Hematopoietic multipotent progenitor cell treated with erythropoietin and hydrocortisone succinate and interleukin-3 and kit ligand, for 6 days (in vitro differentiated cells): ENCODE measurements at places on chromosomes 4 and X.

DNA sequence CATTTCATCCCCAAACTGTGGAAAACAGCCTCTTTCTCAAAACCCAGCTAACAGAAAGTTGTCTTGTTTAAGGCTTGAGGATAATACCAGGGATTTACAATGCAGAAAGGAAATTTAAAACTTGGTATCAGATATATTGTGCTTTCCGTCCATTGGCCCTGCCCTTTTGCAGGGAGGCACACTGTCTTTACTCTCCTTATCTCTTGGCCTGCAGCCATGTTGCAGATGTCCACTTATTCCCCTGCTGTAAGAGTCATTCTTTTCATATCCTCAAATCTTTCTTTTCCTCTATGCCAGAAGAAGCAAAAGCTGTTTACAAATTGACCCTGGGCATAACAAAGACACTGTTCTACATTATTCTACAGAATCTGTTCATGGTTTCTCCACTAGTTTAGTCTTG, 75.6 kb upstream of the DYNLT3 start:
- DNase-seq: peak; percentile 22

DNA sequence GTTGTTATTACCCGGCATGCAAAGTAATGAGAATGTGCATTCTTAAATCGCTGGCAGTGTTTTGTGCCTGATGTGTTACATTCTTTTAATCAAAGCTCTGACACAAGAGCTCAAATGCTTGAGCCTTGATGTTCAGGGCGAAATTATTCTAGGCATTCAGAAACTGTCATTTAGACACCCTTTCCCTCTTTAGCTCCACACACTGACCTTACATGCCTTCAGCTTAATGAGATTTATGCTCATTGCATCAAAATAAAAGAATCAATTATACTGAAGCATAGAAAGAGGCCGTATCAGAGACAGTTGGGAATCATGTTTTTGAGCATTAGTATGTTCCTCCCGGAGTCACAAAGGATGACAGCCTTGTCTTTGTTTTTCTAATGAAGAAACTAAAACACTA, 56.7 kb downstream of the FAM114A1 start:
- no peak for DNase-seq

DNA sequence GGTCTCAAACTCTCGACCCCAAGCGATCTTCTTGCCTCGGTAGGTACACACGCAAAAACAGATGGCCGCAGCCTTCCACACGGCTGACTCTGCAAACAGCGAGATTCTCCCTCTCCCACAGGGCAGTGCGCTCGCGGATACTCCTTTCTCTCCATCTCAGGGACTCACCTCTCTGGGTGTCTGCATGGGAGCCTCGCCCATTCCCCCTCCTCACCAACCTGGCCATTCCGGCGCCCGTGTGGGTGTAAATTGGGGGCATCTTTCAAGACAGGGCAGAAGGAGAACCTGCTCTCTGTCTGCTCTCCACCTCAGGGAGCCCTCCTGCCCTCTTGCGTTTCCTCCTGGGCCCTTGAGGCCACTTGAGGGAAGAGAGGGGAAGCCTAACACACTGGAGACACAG, 4.4 kb downstream of the CTAG2 start:
- no peak for DNase-seq

GRCh38 chrX:1248331-1249061, 20.1 kb upstream of the CSF2RA start:
- DNase-seq: peak; percentile 66

DNA sequence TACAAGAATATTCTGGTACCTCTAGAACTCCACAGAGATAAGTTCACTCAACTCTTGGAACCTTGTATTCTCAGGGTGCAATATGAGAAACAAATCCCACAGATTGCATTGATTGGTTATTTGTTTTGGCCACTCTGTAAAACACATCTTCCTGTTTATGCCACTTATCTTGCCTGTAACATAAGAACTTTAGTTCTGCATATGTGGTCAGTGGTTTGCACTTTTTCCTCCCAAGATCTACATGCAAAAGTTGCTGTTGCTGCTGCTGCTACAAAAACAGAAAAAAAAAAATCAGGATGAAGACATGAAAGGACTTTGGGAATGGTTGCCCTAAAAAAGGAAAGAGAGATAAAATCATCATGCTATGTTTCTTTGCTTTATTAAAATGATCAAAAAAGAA, 9.6 kb downstream of the ODAPH start:
- DNase-seq: peak; percentile 37

DNA sequence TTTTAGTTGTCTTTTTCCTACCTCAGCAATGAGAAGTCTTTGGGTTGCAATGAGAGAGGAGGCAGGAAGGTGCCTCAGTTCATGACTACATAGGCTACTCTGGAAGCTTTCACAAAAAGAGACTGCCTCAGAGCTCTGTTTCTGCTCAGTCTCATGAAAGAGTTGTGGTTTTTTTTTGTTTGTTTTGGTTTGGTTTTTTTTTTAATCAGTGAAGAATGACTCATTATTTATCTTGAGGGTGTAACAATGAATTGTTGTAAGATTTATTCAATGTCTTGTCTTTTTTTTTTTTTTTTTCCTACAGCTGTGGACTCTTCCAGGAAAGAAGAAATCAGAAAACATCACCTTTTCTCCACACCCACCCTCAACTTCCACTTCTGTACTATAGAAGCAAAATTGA, 67.5 kb upstream of the CXCL13 start:
- DNase-seq: no peak

GRCh38 chr4:118746251-118746919, 61.2 kb downstream of the METTL14 start:
- no peak for DNase-seq
